Activated naive CD4-positive, alpha-beta T cell treated with anti-CD3 and anti-CD28 coated beads, Interleukin-2, amount 10 ng/mL, durations not matched to agents 7 days and 5 days (primary cell): ENCODE measurements at places on chromosomes 5 and 9.
A peak's percentile ranks its signal among the peaks of the same experiment; 100 is the strongest.

- DNase-seq: peak; percentile 51
Observed at GRCh38 chr9:4666042-4666699, at the start of gene SPATA6L. Gene SPATA6L, minus strand, starts transcription at chr9:4666480. Its CDS starts 230 bp downstream, at chr9:4666250.

- no peak for DNase-seq
Observed at GRCh38 chr5:6849316-6850105, 136.3 kb downstream of the TENT4A start.

- DNase-seq: no peak
Observed at GRCh38 chr9:131177898-131178297, 52.5 kb downstream of the NUP214 start.

DNA sequence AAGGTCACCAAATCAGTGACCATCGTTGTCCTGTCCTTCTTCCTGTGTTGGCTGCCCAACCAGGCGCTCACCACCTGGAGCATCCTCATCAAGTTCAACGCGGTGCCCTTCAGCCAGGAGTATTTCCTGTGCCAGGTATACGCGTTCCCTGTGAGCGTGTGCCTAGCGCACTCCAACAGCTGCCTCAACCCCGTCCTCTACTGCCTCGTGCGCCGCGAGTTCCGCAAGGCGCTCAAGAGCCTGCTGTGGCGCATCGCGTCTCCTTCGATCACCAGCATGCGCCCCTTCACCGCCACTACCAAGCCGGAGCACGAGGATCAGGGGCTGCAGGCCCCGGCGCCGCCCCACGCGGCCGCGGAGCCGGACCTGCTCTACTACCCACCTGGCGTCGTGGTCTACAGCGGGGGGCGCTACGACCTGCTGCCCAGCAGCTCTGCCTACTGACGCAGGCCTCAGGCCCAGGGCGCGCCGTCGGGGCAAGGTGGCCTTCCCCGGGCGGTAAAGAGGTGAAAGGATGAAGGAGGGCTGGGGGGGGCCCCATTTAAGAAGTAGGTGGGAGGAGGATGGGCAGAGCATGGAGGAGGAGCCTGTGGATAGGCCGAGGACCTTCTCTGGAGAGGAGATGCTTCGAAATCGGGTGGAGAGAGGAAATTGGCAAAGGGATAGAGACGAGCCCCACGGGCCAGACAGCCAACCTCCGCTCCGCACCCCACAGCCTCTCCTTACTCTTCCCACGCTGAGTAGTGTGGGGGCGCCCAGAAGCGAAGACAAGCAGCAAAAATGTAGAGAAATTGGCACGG lies 1.7 kb downstream of the RXFP3 start:
- no peak for DNase-seq

GRCh38 chr5:90096415-90097081 lies 313.0 kb downstream of the CETN3 start:
- no peak for DNase-seq

GRCh38 chr5:15010936-15011335 lies 139.4 kb upstream of the ANKH start:
- DNase-seq: no peak

DNA sequence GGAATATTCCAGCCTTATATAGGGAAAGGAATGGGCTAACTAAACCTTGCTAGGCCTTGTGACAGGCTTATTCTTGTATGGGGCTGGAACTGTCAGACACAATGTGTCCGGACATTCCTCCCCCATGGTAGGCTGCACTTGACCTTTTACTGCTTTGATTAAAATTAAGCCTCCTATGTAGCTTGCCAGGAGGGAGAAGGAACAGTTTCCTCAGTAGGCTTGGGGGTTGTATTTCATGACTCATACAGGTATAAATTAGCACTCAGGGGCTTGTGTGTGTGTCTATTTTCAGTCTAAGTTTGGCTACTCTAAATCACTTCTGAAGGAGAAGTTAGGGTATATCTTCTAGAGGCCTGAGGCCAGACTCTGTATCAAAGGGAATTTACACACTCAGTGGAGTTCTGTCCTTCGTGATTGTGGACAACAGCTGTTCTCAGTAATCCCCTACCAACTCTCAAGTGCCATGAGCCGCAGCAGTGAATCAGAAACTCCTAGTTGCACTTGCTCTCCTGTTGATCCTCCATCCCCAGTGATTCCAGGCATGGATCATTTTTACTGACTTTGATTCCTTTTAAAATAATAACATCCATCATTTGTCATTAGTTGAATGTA lies 16.4 kb downstream of the ADAMTS16 start:
- no peak for DNase-seq

DNA sequence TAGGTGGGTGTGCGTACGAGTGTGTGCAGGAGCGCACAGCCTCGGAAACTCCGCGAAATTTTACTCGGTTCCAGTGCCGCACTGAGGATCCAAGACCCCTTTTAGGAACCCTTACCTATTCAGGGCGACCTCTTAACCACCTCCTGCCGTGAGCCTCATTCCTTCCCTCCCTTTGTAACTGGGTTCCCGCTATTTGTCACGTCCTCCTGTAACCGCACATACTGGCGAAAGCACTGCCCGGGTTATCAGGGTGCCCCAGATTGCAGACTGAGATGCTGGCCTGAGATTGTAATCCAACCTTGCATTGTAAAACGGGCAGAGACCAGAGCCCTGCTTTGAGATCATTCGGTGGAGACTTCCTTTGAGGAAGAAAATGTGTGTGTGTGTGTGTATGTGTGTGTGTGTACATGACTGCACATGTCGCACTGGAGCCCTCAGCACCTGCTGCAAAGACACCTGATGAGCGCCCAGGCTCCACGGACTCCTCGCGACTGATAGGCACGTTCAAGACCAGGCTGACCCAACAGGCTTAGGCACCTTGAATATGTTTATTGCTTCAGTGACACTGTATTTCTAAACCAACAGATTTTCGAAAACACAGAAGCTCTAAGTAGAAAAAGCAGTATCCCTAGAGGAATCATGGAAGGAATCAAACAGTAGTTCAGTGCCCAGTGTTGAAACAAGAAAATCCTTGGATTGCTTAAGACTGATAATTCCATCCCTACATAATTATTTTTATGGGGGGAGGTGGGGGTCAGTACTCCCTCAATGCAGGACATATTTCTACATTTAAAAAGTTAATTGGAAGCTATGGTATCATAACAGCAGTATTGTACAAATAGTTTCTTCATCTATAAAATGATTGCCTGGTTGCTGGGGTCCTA lies 86.5 kb upstream of the TNFAIP8 start:
- DNase-seq: peak; percentile 50

DNA sequence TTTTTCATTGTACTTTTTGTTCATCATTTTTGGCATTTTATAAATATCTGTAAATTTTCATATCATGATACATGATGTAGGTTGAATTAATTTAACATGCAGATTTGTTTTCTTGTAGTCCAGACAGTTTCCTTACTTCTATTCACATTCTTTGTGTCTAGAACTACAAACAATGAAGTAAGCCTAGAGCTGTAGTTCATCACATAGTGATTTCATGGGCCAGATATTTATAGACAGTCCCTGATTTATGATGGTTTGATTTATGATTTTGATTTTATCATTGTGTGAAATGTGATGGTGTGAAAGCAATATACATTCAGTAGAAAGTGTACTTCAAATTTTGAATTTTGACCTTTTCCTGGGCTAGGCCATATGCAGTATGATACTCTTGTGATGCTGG lies 139.0 kb downstream of the ARHGEF28 start:
- no peak for DNase-seq

GRCh38 chr9:114785866-114786650 lies 19.8 kb downstream of the TNFSF15 start:
- no peak for DNase-seq

DNA sequence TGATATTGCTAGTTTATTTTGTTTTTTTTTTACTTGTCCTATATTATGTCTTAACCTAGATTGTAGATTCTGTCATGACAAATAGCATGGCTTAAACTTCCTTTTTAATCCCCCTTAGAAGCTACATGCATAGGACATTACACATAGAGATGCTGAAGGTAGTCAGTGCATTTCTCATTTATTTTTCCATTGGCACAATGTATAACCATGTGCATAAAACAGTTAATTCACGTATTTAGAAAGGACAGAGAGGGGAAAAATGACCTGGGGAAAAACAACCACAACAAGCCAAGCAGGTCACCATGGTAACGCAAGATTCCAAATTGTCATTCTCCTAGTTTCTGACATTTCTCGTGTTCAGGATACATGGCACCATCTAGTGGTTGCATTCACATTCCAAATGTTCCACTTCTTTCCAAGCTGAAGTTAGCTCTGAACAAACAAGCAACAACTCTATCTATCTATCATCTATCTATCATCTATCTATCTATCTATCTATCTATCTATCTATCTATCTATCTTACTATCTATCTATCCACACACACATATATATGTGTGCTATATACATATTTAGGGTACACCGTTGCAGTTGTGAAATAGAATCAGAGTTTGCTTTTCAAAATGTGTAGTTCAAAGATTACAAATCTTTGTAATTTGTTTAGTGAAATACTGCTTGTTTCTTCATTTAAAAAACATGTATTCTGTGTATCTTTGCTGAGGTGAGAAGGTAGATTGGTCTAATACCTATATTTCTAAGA lies 487.2 kb upstream of the ST8SIA4 start:
- no peak for DNase-seq

DNA sequence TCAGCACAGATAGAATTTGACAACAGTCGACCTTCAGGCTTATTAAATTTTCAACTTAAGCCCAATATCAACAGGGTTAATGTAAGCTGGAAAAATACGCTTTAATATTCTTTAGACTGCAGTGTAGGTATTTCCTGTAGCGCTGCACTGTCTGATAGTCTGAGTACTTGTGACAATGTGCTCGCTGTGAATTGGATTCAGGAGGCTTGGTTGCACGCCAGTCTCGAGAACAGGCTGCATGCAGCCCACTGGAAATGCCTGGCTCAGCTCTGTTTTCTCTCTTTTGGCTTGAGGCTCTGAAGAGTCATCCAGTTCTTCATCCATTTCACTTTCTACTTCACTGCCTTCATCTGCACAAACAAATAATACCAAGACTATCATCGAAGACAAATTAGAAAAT lies 300.9 kb downstream of the RFX3 start:
- no peak for DNase-seq

GRCh38 chr9:274406-274805 lies 59.7 kb downstream of the DOCK8 start:
- no peak for DNase-seq

- DNase-seq: no peak
Observed at GRCh38 chr5:44372028-44372427, 17.2 kb downstream of the FGF10 start.

DNA sequence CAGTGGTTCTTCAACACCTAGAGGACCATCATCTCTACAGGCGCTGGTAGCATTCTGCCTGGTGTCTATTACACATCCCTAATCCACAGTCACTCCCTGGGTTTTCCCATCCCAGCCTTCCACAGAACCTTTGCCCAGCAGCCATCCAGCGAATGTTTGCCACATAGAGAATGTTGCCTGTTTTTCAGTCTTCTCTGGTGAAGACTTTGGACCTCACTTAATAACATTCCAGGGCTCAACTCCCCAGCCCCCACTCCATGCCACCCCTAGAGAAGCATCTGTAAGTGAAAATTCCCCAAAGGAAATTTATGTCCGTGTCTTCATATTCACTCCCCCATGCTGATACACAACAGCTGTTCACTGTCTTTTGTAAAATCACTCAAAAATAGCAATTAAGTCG lies 249.6 kb downstream of the AOPEP start:
- no peak for DNase-seq

- DNase-seq: no peak
Observed at GRCh38 chr9:123796618-123797484, 133.1 kb downstream of the DENND1A start.

DNA sequence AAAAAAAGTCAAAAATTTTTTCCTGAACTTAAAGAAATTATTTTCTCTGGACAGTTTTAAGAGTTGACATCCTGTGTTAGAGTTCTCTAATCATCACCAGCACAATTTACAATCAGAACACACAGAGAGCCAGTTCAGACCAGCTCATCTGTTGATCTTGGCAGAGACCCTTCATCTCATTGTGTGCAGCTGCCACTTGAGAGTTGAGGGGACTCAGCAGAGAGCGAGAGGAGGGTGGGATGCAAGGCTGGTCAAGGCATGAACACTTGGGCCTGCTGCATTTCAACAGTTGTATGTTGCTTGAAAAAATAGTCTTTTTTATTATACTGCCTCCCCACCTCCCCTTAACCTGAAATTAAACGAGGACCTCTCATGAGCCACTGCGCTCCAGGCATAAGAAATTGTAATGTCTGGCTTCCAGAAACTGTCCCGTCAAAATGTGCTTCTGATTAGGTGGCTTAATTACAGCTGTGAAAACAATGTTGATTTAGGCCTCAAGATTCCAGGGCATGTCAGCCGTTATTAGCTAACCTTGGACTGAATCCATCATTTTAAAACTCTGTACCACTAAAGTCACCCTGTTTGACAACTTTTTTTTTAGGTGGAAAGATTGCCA lies 383.6 kb downstream of the CCDC171 start:
- DNase-seq: no peak

- DNase-seq: no peak
Observed at GRCh38 chr9:91750343-91750742, 199.7 kb downstream of the ROR2 start.

DNA sequence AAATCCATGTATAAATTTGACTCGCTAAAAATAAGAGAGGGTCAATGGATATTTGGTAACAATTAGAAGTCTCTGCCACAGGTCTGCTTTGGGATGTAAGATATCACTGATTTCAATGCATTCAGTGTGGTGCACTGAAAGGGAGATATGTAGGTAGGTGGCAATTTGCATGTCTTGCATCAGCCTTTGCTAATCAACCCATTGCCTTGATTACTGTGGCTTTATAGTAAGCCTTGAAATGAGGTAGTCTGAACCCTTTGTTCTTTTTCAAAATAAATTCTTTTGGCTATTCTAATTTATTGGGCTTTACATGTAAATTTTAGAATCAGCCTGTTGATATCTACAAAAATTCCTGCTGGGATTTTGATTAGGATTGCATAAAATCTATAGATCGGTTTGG lies 15.8 kb upstream of the TBCA start:
- DNase-seq: no peak

DNA sequence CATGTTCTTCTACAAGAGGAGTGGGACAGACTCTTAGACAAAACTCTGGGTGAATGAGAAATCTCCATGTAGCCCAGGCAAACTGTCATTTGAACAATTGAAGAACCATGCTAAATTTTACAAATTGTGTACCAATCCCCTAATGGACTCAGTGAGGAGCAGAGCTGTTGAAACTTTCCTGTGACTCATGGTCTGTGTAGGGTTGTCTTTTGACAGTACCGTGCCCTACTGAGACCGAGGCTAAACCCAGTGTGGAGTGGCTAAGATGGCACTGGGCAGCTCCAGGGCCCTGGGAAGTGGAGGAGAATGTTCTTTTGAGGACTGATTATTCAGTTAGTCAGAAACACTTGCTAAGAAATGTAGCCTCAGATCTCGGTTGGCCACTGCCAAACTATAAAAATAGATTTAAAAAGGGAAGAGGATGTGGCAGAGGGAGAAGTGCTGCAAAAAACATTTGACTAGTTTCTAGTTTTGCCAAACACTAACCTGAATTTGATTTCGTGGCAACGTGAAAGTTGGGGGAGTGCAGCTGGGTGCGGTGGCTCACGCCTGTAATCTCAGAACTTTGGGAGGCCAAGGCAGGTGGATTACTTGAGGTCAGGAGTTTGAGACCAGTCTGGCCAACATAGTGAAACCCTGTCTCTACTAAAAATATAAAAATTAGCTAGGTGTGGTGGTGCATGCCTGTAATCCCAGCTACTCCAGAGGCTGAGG lies 24.7 kb downstream of the POU4F3 start:
- DNase-seq: no peak

GRCh38 chr9:64066736-64067368 lies 1218.2 kb downstream of the FOXD4L5 start:
- DNase-seq: no peak

- no peak for DNase-seq
Observed at GRCh38 chr9:86912210-86912609, 35.1 kb downstream of the GAS1 start.

GRCh38 chr5:39283231-39283818 lies 64.0 kb upstream of the FYB1 start:
- DNase-seq: peak; percentile 70
